Cerebellar nuclear complex (tissue), 1 donor: ENCODE measurements at places on chromosomes 11 and 22.

- no peak for DNase-seq
Measured at GRCh38 chr11:42913731-42914130, 398.1 kb upstream of the API5 start.

DNA sequence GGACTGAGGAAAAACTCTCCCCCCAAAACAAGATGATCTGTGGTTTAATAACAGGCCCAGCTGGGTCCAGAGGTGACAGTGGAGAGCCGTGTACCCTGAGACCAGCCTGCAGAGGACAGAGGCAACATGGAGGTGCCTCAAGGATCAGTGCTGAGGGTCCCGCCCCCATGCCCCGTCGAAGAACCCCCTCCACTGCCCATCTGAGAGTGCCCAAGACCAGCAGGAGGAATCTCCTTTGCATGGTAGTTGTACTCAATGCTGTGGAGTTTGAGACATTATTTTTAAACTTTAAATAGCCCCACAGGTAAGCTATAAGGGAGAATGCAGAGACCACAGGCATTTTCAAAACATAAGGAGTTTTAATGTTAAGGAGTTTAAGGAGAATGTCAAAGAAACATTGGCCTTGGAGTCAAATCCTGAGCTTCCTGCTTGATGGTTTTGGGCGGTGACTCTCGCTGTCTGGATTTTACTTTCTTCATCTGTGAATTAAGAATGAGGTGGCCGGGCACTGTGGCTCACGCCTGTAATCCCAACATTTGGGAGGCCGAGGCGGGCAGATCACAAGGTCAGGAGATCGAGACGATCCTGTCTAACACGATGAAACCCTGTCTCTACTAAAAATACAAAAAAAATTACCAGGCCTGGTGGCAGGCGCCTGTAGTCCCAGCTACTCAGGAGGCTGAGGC lies 6.8 kb downstream of the APOL1 start:
- no peak for DNase-seq

DNA sequence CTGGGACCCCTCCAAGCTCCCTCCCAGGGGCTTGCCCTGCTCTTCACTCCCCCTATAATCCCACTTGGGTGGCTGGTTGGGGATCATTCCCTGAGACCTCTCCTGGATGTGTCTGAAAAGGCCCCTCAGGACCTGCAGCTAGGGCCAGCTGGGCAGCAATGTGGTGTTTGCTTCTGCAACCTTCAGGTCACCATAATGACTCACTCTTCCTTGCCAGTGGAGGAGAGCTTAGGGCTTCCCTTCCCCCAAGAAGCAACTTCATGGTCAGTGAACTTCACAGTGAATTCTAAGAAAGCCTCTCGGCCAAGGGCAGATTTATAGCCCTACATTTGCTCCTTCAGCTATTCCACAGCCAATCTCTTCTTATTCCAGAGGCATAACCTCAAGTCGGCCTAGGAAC lies 45.1 kb upstream of the TSPAN18 start:
- no peak for DNase-seq

DNA sequence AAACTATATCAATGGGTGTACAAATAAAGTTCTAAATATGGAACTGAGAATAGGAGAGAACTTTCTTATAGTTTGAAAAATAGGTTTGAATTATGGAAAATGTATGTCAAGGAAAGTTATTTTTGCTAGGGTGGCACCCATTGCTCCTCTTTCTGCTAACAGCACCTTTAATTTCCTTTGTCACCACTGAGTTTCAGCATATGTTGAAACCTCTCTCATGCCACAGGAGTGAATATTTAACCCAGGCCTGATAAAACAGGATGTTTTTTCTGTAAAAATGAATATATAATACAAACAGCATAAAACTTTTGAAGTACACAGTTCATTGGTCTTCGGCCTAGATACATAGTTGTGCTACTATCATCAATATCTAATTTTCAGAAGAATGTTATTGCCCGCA lies 385.5 kb upstream of the ANO5 start:
- no peak for DNase-seq

DNA sequence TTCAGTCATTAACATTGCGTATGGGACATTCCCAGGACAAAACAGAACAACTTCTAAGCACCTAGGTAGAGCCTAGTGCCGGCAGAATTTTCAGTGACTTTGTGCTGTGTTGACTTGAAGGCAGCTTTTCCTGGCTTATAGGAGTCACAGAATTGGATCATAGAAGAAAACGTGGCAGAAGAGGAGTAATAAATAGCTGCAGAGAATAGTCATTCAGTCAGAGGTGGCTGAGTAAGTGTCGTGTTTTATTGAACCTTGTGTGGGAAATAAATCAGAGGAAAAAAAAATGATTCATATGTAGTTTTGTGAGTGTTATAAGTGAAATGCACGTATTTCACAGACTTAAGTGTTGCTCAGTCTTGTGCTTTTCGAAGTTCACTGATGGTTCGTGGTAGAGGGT lies 2.1 kb downstream of the BARX2 start:
- no peak for DNase-seq

DNA sequence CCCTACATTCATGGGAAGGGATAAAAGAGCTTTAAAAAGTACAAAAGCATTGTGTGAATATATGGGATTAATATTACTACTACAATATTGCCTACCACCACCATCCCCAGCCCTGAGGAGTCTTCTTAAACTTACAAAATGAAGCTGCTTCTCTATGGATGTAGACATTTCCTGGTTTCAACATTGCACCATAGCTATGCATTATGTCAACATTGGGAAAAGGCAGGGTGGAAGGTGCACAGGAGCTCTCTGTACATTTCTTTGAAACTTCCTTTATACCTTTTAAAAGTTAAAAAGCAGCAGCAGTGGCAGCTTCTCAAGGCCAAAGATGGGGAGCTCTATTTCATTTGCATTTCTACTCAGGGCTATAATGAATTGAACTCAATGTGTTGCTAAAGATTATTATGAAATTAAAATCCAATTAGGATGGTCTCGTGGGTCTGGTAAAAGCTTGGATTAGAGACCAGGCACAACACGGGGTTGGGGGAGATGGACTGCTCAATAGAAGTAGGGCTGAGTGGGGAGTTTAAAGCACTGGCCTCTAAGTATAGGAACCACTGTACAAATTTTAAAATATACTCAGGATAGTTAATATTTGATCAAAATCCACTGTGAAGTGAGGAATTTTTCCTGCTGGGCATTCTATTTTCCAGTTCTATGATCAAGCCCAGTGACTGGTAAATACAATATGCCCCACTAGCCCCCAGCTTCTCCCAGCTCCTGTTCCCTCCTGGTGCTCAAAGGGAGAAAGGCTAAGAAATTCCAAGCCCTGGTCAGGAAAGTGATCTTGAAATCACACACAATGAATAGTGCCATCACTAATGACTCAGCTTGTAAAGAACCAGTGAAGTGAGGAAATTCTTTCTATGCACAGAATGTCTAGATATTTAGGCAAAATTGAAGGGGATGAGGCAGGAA lies 362.7 kb upstream of the CCDC90B start:
- DNase-seq = no peak

- DNase-seq = no peak
Measured at GRCh38 chr11:61679893-61680621, at the start of gene DAGLA. DAGLA (plus strand) TSS chr11:61680391; CDS start chr11:61720156, 39,765 bp downstream.

DNA sequence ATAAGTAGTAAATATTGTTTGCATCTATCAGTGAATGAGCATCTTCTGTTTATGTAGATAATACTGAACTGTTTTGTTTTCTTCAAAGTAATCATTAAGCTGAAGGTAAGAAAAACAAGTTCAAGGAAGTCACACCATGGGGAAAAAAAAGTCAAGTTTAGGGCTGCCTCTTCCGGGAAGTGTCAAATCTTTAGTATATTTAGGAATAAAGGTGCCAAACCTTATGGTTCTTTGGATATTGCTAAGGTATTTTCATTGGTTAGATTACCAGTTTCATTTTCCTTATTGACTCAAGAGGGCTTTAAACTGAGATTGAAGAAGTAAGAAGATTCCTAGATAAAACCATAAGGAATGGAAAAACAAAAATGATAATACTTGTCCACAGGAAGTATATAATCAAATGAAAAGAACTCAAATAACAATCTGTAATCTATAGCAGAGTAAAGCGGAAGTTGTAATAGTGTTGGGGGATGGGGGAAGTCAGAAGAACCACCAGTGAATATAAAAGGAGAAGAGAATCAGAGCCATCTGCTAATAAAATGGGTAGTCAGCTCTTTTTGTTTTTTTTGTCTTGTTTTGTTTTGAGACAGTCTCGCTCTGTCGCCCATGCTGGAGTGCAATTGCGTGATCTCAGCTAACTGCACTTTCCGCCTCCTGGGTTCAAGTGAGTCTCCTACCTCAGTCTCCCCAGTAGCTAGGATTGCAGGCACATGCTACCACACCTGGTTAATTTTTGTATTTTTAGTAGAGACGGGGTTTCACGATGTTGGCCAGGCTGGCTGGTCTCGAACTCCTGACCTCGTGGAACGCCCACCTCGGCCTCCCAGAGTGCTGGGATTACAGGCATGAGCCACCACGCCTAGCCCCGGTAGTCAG lies 2.3 kb downstream of the ATM start:
- DNase-seq = no peak

DNA sequence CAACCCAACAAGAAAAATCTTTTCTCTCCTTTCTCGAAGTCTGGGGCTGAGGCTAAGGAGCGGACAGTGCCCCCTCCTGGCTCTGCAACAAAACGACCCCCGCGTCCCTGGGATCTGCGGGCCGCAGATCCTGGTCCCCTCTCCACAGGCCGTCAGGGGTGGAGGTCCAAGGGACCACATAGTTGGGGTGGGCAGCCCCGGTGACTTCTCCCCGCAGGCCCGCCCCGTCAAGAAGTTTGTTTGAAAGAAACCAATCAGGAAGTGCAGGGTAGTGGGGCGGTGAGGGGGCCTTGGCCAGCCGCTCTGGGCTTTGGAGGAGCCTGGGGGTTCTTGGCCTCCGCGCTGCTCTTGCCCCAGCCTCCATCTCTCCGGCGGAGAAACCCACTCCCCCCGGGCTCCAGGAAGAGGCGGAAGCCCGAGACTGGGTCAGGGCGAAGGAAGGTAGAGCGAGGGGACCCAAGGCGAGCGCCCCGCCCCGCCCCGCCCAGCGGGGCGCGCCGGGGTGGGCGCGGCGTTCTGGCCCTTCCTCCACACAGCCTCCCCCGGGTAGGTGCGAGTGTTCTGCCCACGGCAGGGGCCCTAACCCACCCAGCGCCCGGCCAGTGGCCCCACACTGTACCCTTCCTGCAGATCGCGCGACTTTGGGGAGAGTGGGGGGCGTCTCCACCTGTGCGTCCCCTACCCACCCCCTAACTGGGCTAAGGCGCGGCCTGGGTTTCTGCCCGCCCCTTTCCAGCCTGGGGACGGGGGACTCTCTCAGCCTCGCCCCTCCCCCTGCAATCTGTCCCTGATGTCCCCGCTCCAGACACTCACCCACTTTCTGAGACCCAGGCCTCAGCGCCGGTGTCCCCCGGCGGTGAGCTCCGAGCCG lies 1.3 kb downstream of the TP53I11 start:
- no peak for DNase-seq

DNA sequence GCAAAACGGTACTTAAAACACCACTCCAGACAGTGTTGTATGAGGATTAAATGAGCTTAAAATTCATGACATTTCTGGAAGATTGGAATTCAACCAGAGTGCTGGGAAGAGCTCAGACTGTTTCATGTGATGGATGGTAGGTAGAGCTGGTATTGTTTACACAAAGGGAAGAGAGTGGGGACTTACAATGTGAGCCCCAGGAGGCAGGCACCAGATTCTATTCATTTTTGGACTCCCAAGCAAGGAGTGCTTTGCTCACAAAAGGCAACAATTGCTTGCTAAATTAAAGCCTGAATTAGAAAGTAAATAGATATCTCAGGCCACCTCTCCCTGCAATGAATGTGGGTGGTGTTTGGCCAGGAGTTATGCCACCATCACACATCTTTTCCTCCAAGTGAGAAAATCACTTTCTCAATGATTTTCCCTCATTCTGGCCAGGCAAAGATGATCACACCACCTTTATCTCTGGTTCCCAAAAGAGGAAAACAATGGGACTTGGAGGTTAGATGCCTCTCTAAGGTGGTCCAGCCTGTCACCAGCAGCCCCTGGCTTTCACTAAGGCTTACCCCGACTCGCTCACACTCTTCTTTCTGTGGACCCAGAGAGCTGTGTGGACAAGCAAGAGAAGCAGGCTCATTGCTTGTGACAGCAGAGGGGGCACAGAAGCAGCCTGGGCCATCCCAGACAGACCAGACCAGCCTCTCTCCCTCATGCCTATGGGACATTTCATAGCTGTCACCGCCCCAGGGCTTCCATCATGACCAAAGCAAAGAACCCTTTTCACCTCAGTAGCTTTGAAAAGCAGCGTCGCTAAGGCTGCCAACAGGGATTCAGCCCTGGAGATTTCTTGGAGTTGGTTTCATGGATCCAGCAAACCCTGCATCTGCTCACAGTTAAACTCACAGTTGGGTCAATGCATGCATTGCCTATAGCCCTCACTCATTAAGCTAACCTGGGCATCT lies 63.5 kb upstream of the DRD2 start:
- no peak for DNase-seq

- no peak for DNase-seq
Measured at GRCh38 chr22:35630387-35630793, 13.3 kb upstream of the MB start.

DNA sequence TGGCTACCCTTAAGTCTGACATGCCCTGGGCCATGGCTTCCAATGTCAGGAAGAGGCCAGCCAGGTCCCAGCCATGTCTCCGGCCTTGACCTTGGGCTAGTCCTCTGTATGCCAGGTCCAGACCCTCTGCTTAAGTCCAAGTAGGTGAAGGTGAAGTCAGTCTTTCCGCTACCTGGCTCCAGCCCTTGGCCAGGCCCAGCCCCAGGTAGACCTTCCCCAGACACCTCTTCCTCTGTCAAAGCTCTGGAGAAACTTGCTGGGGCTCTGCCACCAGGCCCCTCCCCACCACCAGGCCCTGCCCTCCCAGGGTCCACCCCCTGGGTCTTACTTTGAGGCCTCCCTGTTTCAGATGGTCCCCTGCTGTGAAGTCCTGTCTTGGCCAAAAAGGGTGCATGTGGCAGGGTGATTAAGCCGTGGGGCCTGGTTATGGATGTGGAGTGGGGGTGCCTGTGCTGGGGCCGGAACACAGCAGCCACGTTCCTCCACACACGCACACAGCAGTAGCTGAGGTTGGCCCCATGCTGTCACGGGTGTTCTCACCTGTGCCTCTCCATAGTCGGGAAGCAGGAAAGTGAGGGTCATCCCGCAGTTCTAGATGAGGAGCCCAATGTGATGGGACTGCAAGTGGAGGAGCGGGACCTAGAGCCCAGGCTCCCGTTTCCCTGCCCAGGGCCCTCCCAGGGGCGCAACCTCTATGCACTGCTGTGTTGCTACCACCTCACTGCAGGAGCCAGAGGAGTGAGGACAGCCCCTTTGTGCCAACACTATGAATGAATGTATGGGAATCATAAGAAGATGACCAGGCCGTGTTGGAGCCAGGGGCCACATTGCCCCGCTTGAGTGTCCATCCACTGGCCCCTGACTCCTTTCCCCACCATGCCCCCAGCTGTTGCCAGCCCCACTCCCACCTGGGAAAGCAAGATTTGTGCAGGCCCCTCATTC lies 72.2 kb downstream of the LINC01488 start:
- no peak for DNase-seq

DNA sequence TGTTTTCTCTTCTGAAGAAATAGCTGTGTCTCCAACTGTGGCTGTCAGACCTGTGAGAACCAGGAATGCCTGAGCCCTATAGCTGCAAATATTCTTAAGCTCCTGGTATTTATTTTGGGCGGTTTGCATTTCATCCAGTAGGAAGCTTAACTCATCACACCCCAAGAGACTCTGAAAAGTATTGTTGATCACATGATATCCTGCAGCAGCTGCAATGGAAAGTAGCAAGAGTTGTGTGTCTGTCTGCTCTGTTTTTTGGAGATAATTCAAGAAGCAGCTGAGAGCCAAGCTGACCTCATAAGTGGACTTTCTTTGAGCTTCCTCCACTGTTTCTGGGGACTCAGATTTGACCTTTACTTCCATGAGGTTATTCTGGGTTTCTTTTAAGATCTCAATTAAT lies 36.4 kb upstream of the MRPL17 start:
- DNase-seq = no peak

GRCh38 chr11:95193541-95193940 lies 37.5 kb downstream of the SESN3 start:
- no peak for DNase-seq
